ENCODE measurements at places on chromosomes 7 and 10.

DNA sequence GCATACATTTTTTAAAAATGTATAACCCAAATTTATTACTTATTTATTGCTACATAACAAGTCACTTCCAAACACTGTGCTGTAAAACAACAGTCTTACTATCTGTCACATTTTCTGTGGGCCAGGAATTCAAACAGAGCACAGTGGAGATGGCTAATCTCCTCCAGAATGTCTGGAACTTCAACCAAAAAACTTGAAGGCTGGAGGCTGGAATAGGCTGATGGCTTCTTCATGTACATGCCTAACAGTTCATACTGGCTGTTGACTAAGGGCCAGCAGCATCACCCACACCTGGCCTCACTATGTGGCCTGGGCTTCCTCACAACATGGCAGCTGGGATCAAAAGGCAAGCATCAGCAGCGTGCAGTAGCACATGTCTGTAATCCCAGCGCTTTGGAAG, 92.4 kb upstream of the KMT2E start:
- no peak for ATAC-seq

GRCh38 chr7:132655131-132655727, 79.0 kb upstream of the PLXNA4 start:
- ATAC-seq: no peak

GRCh38 chr10:109412353-109412752, 511.0 kb downstream of the XPNPEP1 start:
- ATAC-seq: no peak

DNA sequence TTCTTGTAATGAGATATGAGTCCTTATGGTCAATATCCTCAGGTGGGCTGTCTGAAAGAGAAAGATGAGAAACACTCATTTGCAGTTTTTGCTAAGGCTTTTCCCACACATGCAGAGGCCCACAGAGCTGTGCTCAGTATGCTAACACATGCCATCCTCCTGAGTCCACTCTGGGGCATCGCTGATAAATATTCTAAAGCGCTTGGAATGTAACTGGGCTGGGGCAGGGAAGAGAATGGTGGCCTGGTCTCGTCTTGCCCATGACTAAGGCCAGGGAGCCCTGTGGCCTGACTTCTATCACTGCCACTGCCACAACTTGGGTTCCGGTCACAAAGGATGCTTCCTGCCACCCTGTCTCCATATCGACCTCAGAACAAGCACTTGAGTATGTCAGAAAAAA, 199.7 kb upstream of the FRMD4A start:
- ATAC-seq: no peak

GRCh38 chr7:121994625-121995410, 121.9 kb downstream of the PTPRZ1 start:
- peak; percentile 99 for ATAC-seq

GRCh38 chr7:131529179-131529578, 27.2 kb downstream of the PODXL start:
- no peak for ATAC-seq

DNA sequence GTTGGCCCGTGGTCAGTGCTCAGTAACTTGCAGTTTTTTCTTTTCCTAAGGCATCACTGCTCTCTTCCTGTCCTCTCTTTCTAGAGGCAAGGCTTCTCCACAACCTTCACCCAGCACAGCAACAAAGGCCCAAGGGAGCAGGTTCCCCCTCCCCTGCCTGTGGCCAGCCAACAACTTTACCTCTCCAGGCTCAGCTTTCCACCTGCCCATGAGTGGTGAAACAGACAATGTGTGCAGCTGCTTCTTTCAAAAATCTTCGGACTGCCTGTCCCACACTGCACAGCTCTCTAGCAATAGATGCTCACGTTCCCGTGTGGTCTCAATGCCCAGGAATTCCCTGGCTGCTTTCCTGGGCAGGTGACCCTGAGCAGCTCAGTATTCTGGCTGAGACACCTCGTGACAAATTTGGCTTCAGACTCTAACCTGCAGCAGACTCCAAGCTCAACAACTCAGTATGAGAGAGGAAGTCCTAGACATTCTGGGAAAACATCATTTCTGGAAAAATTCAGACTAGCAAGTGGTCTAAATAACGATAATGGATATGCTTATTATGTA, 28.9 kb upstream of the TMEM72 start:
- ATAC-seq: no peak

DNA sequence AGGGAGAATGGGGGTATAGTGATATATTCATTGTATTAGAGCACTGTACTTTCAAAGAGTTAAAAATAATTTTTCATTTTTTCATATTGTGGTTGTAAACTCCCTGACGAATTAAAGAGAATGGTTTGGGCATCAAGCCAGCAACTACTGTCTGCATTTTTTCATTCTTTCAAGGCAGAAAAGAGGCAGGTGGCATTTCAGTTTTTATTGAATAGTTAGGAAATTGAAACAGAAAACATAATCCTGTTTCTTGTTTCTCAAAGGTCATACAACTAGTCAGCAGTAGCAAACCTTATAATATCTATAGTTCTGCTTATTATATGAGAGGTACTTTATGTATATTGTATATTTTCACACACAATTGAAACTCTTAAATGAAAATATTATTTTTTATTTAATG, 303.9 kb upstream of the KCND2 start:
- no peak for ATAC-seq

Data from SK-N-SH treated with all-trans-retinoic acid at 6 μM for 48 hours (cell line).